Activated gamma-delta T cell treated with anti-CD3 and anti-CD28 coated beads, Interleukin-2, amount 50 U/mL, for 16 hours (primary cell): ENCODE measurements at places on chromosomes 3 and 15.
A peak's percentile ranks its signal among the peaks of the same experiment; 100 is the strongest.

DNA sequence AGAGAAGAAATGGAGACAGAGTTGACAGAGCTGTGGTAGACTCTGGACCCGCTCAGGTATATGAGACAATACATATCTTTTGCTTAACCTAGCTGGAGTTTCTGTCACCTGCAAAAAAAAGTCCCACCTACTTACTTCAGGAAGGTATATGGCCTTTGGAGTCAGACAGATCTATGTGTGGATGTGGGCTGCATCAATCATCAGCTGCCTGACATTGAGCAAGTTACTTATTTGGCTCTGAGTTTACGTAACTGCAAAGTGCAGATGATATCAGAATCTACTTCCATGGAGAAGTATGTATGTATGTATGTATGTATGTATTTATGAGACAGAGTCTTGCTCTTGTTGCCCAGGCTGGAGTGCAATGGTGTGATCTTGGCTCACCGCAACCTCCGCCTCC, 124.3 kb downstream of the MYLK start:
- no peak for DNase-seq

- DNase-seq, result peak; percentile 14
Observed at GRCh38 chr3:169966951-169967915, 626 bp downstream of the SEC62 start.

DNA sequence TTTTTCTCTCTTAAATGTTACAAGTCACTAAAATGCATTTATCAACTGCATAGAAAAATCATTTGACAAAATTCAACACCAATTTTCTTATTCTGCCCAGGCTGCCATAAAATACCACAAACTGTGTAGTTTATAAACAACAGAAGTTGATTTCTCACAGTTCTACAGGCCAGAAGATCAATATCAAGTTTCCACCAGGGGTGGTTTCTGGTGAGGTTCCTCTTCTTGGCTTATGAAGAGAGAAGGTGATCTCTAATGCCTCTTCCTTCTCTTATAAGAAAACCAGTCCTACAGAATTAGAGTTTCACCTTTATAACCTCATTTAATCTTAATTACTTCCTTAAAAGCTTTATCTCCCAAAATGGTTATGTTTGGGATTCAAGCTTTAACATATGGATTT, 10.9 kb upstream of the CD200R1L start:
- no peak for DNase-seq

GRCh38 chr15:42107473-42107872, 13.1 kb upstream of the PLA2G4D start:
- no peak for DNase-seq

DNA sequence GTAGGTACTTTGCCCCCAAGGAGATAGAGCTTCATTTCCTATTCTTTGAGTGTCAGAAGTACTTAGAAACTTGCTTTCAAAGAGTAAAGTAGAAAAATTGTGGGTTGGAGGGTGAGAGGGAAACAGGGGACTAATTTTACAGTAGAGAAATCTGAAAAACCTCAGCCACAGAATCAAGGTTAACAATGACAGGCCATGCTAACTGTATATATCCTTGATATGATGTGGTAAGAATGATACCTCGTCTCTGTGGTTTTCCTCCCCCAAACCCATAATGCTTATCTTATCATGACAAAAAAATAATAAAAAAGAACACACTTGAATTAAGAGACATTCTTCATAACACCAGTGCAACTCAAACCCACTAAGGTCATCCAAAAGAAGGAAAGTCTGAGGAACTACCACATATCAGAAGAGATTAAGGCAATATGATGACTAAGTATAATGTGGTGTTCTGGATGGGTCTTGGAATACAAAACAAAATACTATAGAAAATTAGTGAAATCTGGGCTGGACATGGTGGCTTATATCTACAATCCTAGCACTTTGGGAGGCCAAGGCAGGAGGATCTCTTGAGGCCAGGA, 360.4 kb downstream of the ULK4 start:
- DNase-seq, result no peak

DNA sequence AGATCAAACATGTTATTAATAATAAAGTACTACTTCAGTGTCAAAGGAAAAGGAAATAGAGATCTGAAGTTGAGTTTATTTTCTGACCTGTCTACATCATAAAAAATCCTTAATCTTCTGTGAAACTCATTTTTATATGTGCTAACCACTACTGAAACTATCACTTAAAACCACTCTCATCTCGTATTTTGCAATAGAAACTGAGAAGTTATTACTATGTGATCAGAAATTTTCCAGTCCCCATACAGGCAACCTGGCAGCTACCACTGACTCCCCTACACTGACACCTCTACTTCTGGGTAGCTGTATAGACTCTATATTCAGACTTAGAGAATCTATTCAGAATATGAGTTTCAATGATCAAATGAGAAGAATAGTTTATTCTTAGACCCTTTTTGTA, 8.3 kb downstream of the HDGFL3 start:
- DNase-seq, result no peak

DNA sequence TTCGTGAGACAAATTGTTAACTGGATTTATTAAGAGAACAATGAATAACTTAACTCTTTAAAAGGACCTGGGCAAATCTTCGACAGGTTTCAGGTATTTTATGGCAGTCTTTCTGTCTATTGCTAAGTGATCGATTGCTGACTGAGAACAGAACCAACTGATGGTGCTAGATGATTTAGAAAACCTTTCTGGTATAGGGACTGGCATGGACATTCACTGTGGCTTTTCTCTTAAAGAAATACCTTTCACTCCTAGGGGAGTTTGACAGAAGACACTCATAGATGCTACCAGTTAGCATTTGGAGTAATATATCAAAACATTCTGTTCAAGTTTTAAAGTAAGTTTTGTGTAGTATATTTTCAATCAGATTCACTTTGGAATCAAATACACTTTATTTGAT, 654 bp downstream of the PPARG start:
- no peak for DNase-seq

GRCh38 chr3:138845181-138845601, 10.5 kb upstream of the PIK3CB start:
- DNase-seq, result no peak

DNA sequence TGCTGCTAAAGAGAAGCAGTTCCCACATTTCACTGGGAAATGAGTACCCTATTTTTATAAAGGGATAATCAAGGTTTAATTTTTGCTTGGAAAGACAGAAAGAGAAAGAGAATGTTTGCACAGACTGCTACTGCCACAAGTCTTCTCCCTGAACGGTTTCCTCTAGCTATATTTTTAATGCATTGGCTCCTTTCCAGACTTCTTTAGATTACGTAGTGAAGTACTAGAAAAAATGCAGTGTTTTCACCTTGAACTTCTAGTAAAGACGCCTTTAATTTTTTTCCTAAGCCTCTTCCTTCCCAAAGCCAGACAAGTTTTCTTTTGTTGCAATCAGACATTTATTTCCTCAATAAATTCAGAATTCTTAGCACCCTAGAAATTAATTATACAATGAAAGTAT, 248.3 kb upstream of the CCDC54 start:
- no peak for DNase-seq

- no peak for DNase-seq
Observed at GRCh38 chr3:48960841-48961413, 29.1 kb upstream of the P4HTM start.

DNA sequence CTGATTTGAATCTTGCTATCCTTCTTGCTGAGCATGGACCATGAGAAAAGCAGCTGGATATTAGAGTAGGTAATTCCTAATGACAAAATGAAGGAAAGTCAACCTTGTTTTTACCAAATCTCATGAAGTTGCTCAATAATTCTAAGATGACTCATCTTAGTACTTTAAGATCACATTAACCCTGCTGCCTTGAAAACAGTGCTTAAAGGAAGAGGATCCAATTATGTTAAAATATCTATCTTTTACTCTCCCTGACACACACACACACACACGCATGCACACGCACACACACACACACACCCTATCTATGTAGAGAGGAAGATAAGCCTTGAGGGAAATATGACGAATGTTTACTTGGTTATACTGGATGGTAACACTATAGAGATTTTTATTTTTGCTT, 16.0 kb upstream of the MYO1E start:
- no peak for DNase-seq

DNA sequence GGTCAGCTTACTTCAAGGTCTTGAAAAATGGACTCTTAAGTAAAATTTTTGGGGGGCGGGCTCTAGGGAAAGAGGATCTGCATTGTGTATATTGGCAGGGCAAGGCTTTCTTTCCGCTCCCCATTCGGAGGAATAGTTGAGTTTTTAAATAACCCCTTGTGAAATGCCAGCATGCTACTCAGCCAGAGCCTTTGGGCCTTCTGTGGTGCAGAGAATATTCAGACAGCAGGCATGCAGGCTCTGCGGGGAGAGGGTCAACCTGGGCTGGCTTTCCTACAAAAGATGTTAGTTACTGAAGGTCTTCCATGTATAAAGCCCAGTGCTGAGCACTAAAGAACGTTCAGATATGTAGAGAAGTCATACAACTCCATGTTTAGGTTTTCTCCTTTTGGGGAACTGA, 40.6 kb downstream of the ADAMTSL3 start:
- DNase-seq, result no peak

- DNase-seq, result no peak
Observed at GRCh38 chr3:134649106-134649705, 1.6 kb downstream of the KY start.

- DNase-seq, result no peak
Observed at GRCh38 chr3:43334976-43335375, 48.6 kb downstream of the SNRK start.

- no peak for DNase-seq
Observed at GRCh38 chr3:105906836-105907235, 38.0 kb upstream of the CBLB start.

GRCh38 chr15:72724028-72724427, 38.0 kb downstream of the BBS4 start:
- no peak for DNase-seq

DNA sequence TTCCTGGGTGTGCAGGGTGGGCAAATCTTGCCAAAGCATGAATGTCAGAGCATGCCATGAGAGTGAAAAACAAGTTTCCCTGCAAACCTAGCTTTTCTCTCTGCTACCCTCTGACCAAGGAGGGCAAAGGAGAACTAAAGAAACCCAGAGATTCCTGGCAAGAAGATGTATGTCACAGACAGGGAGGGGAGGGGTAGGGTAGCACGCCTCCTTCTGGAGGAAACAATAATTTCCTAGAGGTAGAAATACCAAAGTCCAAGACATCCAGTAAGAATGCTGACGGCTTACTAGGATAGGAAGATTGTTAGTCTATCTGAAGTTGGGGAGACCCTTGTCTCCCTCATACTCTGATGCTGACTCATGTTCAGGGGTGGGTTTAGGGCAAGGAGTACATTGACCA, 203.9 kb downstream of the NR1D2 start:
- no peak for DNase-seq

DNA sequence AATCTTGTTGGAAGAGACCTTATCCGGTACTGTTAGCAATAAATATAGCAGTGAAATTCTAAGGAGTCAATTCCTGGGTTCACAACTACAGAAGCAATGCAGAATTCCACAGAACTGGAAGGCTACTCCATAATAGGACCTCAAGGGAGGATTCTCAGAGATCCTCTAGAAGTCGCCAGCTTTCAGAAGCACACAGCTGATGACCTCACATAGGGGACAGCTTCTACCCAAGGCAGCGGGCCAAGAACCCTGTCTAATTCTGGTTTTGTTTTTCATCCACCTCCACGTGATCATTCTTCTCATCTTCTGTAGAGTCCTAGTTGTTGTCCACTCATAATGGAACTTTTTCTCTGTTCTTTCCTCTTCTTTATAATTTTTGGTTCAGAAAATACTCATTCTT, 99.4 kb downstream of the ERC2 start:
- DNase-seq, result no peak

- no peak for DNase-seq
Observed at GRCh38 chr3:157542711-157543500, 39.7 kb upstream of the VEPH1 start.

DNA sequence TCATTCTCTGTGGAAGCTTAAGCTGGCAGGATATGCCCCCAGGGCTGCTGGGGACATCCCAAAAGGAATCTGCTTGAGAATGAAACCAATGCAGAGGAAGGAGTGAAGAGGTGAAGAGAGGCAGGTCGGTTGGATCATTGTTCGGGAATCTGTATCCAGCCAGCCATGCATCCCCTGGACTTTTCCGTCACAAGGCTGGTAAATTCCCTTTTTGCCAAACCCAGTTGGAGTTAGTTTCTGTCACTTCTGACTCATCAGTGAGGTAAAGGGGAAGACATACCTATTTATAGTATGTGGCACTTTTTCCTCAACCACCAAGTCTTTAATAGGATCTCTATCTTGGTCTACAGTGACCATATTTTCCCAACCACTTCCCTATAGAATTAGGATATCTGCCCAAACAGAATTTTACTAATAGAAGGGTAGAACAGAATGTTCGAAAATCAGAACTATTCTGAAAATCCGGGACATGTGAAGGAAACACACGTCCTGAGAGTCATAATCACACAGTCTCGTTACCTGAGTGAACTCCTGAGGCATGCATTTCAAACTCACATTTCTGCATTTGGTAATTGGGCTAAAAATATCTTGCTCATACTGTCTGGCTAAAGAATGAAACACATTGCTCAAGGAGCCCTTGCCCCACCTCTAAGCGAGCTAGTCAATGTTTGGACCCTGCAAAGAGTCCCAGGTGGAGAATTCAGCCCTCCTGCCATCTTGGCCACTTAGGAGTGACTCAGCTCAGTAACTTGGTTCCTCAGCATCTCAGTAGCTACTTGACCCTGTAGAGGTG, 289.7 kb upstream of the ADAMTS9 start:
- DNase-seq, result no peak

- DNase-seq, result no peak
Observed at GRCh38 chr15:62785881-62786828, 256.4 kb upstream of the TPM1 start.

- DNase-seq, result no peak
Observed at GRCh38 chr3:71784914-71785531, at the start of gene PROK2. Gene PROK2 (minus strand): TSS chr3:71785148. CDS start chr3:71785052, 96 bp downstream.

- DNase-seq, result no peak
Observed at GRCh38 chr15:29067949-29068348, 182.2 kb downstream of the APBA2 start.

- no peak for DNase-seq
Observed at GRCh38 chr15:78003539-78004008, 73.9 kb downstream of the TBC1D2B start.

GRCh38 chr15:68806220-68807060, 14.3 kb downstream of the ANP32A start:
- DNase-seq, result no peak
